ENCODE measurements at places on chromosomes 2 and 18.

GRCh38 chr2:55430211-55430975 lies 10.7 kb upstream of the CCDC88A start:
- no peak for DNase-seq

- no peak for DNase-seq
These were observed 85.5 kb downstream of the HDAC4 start for GRCh38 chr2:239315308-239315707.

DNA sequence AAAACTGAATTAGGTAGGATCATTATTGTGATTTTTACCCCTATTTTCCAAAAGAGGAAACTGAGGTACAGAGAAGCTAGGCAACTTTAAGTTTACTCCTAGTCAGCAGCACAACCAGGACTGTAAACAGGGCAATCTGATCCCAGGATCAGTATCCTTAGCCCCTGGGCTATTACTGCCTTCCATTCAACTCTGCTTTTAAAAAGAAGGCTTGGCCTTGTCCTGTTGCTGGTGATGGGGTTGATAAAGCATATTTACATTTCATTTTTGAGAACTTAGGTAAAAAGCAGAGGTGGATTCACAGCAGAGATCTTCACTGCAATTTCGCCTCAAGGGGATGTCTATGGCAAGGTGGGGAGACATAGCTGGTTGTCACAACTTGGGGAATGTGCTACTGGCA lies 148.5 kb downstream of the GALNT14 start:
- DNase-seq = no peak

DNA sequence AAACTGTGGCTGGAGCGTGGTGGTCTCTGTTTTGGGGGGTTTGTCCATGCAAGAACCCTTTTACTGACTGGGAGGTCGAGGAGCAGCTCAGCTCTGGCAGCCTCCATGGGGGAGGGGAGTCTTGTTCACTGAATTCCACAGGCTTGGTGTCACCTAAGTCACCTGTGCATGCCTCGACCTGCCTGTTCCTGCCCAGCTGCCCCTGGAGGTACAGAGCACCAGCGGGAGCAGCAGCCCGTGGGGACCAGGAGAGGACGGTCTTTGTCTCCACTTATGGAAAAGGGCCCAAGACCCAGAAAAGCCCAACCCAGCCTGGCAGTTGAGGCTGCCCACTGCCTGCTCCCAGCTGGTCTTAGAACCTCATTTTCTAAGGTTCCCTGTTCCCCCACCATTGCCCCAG lies 168.7 kb upstream of the AGAP1 start:
- no peak for DNase-seq

- DNase-seq = no peak
These were observed 24.1 kb downstream of the GATA6 start for GRCh38 chr18:22193466-22193865.

DNA sequence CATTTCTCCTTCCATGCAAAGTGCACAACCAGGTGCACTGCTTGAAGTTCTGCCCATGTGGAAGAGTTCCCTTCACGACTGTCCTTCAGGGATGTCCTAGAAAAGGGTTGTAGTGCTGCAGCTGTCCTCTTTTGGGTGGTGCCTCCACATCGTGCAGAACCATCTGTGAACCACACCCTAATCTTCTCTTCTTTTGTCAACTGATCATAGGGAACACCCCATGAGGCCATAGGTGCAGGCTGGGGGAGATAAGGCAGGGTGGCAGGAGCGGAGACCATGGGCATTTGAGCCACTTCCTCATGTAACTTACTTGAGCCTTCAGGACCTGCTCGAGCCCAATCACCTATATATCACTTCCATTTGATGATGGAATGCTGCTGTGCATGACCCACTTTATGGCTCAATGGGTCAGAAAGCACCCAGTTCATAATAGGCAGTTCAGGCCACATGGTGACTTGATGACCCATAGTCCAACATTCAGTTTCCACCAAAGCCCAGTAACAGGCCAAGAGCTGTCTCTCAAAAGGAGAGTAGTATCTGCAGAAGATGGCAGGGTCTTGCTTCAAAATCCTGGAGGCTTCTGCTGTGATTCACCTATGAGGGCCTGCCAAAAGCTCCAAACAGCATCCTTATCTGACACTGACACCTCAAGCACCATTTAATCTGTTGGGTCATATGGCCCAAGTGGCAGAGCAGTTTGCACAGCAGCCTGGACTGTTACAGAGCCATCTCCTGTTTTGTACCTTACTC lies 84.7 kb upstream of the CYRIA start:
- no peak for DNase-seq

- DNase-seq = no peak
These were observed 47.1 kb downstream of the COLEC12 start for GRCh38 chr18:453400-453799.

- DNase-seq = no peak
These were observed 488.4 kb upstream of the PIK3C3 start for GRCh38 chr18:41466436-41467160.

- DNase-seq = no peak
These were observed 26.5 kb upstream of the HNMT start for GRCh38 chr2:137937778-137938177.

DNA sequence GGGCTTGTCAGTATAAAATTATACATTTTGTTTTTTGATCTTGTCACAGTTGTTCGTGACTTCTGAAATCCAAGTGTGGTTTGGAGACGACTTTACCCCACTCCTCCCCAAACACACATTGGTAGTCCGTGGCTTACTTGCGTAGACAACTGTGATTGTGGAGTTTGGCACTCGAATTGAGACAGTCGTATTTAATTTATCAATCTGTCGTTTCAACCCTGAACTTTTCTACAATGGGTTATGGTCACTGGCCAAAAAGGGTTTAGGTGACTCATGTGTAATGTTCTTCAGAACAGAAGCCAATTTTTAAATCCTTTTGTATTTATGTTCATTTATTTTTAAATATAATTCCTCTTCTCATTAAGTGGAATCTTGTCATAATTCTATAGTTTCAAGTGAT lies 129.9 kb downstream of the SPTBN1 start:
- DNase-seq = no peak

- no peak for DNase-seq
These were observed 30.4 kb downstream of the SERTAD2 start for GRCh38 chr2:64623242-64623850.

DNA sequence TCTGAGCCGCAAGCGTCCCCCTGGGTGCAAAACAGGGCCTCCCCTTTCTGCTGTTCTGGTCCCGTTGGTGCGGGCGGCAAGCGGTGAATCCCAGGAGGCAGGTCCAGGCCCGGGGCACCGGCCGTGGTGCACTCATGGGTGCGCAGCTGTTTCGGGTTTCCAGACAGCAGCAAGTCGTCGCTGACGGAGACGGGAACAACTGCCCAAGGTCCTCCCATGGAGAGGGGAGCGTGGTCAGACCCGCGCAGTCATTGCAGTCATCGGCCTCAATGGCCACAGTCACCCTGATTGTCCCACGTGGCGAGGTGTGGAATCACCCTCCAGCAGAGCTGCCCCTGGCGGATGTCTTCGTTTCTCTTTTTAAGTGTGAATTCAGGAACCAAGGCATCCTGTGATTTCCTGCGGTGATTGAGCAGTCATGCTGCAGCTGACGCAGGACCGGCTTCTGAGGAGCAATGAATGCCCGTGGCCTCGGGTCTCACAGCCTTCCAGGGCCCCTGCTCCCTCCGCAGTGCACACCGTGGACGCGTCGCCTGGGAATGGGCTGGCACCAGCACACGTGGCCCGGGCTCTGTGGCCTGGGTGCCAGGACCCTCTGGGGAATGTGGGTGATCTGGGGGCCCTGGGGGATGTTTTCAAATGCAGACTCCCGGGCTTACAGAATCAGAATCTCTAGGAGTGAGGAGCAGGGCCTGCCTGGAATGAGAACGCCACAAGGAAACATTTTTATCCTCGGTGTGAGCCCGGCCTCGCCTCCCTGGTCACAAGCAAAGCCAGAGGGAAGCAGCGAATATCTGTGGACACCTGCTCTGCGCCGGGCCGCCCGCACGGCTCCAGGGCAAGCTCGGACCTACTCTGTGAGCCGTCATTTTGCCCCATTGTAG lies 244.2 kb upstream of the SALL3 start:
- no peak for DNase-seq

- DNase-seq = no peak
These were observed 97.6 kb upstream of the TMEM178A start for GRCh38 chr2:39568116-39568515.

- DNase-seq = no peak
These were observed 5.6 kb upstream of the ASB1 start for GRCh38 chr2:238420878-238421694.

Measured in cerebellar nuclear complex (tissue), 1 donor.